ENCODE measurements at places on chromosomes 3 and 15.

DNA sequence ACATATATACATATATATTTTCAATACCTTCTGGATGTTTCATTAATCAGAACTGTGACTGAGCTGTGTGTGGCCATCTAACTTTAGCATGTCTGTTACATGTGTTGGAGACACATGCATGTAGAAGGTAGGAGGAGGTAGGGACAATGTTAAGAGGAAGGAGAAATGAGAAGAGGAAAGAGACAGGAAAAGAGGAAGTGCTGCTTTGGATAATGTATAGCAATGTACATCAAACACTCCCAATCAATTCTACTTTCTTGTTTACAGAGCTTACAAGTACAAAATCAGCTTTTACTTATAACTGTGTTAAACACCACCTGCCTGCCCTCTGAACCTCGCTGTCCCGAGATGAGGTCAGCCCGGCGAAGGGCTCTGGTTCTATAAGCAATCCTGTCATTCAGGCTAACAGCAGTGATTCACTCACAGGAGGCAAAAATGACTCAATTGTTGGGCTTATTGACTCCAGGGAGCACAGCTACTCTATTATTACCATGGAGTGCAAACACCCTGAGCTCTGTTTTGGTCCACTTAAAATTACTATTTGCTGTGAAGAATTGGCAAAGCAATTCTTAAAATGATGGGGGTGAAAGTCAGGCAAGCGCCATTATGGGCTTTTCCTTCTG lies 188.9 kb downstream of the MEIS2 start:
- peak; percentile 66 for DNase-seq

GRCh38 chr3:45564172-45564571 lies 30.4 kb upstream of the LIMD1 start:
- no peak for DNase-seq

DNA sequence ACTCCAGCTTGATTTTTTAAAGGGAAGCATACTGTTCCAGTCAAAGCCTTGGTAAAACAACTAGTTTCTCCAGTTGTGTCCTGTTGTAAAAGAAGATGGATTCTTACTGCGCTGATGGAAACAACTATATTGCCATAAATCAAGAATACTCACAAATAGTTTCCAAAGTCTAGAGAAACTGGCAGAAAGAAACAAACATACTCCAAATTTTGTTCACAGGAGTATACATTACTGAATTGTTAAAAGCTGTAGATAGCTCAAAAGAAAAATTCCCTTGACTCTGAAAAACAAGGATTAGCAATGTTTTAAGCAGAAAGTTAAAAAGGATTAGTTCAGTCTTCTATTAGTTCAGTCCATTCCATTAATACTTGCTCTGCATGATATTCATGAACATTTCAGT lies 27.6 kb downstream of the SORD start:
- no peak for DNase-seq

- DNase-seq: peak; percentile 66
Observed at GRCh38 chr3:192899540-192899982, 18.1 kb downstream of the MB21D2 start.

DNA sequence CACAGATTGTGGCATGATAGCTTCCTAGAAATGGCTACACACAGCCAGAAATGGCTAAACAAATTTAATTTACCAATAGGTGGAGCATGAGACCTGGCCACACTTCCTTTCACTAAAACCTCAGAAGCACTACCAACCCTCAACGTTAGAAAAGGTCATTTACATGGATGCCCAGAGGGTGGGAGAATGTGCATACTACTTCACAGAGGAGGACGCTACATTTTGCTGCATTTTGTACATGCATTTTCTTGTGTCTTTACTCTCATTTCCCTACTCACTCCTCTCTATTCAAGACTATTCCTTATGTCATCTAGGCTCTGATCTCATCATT lies 40.1 kb downstream of the C2CD4B start:
- DNase-seq: no peak

GRCh38 chr15:62249501-62249900 lies 84.4 kb upstream of the C2CD4B start:
- DNase-seq: no peak

GRCh38 chr3:168155303-168155702 lies 59.6 kb upstream of the GOLIM4 start:
- no peak for DNase-seq

- DNase-seq: no peak
Observed at GRCh38 chr3:13713396-13713795, 164.5 kb downstream of the FBLN2 start.
